ENCODE measurements at places on chromosomes 5 and 9.

- peak; percentile 70 for DNase-seq
Measured at GRCh38 chr9:81112627-81113452, 576.5 kb downstream of the TLE1 start.

GRCh38 chr9:15400281-15400941 lies 22.3 kb upstream of the SNAPC3 start:
- no peak for DNase-seq

DNA sequence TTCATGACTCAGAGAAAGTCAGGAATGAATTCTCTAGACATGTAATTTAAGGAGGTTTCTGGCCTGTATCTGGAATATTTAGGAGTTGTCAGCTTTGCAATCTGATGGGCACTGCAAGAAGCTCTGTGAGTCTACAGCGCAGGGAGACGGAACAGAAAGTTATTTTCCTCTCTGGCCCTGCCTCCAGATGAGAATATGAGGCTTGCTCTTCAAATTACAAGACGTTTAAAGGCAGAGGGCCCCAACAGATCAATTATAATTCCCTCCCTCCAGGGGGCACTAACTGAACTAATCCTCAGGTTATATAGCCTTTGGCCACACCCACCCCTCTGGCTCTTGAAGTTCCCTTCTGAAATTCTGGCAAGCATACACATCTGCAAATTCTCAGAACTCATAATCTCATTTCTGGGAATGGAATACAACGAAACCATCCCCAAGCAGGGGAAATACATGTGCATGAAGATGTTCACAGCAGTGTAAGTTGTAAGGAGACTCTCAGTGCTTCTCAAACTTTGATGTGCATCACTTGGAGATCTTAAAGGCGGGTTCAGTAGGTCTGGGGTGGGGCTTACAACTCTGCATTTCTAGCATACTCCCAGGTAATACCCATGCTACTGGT lies 307.6 kb downstream of the CWC27 start:
- DNase-seq: peak; percentile 28

DNA sequence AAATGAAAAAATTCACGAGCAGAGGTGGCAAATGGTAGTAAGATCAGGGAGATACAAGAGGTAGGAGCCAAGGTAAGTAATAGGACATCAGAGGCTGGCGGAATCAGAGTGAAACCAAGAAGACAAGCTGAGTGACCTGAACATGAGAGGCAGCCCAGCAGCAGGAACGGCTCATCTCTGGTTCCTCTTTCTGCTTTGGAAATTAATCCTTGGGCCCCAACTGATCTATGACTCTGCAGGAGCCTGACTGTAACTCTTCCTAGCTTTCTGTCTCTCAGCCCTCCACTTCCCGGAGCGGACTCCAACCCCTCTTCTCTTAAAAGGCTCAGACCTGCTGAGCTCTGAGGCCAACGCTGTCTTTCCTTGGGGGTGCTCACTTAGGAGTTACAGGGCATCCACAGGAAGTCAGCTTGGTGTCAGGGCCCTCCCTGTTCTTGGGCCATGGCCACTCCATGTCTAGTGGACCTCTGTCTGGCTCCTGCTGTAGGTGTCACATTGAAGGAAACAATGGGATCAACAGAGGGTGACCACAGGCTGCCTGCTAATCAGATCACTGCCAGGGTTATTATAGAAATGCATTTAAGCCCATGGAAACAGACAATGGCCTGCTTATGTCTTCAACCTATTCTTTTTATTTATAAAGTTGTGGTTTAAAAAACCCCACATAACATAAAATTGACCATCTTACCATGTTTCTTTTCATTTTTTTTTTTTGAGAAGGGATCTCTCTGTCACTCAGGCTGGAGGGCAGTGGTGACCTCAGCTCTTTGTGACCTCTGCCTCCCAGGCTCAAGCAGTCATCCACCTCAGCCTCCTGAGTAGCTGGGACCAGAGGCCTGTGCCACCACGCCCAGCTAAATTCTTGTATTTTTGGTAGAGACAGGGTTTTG lies 22.5 kb upstream of the SHB start:
- DNase-seq: no peak

DNA sequence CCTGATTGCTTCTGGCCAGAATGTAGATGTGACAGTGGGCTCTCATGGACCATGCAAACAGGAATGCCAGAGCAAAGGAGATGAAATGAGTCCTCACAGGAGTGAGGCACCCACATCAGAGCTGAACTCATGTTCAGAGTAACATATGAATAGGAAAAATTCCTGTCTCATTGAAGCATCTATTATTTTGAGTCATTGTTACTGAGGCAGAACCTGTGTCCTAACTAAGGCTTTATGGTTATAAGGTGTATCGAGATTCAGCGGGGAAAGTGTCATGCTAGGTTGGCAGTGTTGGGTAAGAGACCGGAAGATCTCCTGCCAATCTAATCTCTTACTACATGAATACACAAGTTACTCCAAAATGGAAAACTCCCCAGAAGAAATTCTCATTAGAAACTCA lies 304.1 kb downstream of the TRPM3 start:
- no peak for DNase-seq
